Placental pericyte (primary cell): ENCODE measurements at places on chromosomes 2 and 18. TPM values are rescaled to one million over a fixed set of nuclear protein-coding genes. Genes with fewer than 3 reads are reported as not detected.

The LONRF2 gene
- total RNA-seq: 0.88 and 1.0 TPM in 2 replicates

The FHOD3 gene
- total RNA-seq: 0.88 and 16.9 TPM in 2 replicates

The MFSD2B gene
- not detected in 2 replicates for total RNA-seq

The HNMT gene
- total RNA-seq: 20.3 and 56.2 TPM in 2 replicates

The PDCD1 gene
- total RNA-seq: not detected in 2 replicates

The C1QL2 gene
- under 0.01 TPM in 1 of 2 replicates, not detected in the other for total RNA-seq

The UGT1A4 gene
- not detected in 2 replicates for total RNA-seq

The PSD4 gene
- 0.66 and 1.1 TPM in 2 replicates for total RNA-seq

The IL36RN gene
- total RNA-seq: under 0.01 TPM in 1 of 2 replicates, not detected in the other

The RIF1 gene
- 32.4 and 50.7 TPM in 2 replicates for total RNA-seq

The SLC23A3 gene
- 0.57 and 1.1 TPM in 2 replicates for total RNA-seq

The ALPG gene
- not detected in 2 replicates for total RNA-seq

The LRPPRC gene
- 73.5 and 76.7 TPM in 2 replicates for total RNA-seq

The NYAP2 gene
- under 0.01 TPM in 1 of 2 replicates, not detected in the other for total RNA-seq

The ACMSD gene
- not detected in 2 replicates for total RNA-seq

The GRB14 gene
- not detected in 2 replicates for total RNA-seq
